HS-5 (cell line): ENCODE measurements at places on chromosomes 6 and 20.

DNA sequence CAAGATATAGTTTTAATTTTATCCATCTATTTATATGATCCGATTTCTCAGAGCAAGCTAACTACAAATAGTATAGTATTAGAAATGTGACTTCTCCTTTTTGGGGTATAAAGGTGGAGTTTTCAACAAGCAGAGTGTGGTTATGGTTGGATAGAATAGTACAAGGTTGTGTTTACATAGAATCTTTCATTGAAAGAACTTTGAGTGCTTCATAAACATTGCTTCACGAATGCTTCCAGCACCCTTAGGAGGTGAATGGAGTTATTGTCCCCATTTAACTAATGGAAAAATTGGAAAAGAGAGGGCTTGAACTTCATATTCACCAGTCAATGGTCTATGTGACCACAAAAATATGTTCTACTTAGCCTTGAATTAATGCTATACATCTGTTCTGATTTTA, 134.1 kb upstream of the CITED2 start:
- DNase-seq = no peak

- no peak for DNase-seq
Observed at GRCh38 chr20:1357921-1358671, 29.2 kb upstream of the SDCBP2 start.

- no peak for DNase-seq
Observed at GRCh38 chr20:37726971-37727956, 33.4 kb downstream of the CTNNBL1 start.

DNA sequence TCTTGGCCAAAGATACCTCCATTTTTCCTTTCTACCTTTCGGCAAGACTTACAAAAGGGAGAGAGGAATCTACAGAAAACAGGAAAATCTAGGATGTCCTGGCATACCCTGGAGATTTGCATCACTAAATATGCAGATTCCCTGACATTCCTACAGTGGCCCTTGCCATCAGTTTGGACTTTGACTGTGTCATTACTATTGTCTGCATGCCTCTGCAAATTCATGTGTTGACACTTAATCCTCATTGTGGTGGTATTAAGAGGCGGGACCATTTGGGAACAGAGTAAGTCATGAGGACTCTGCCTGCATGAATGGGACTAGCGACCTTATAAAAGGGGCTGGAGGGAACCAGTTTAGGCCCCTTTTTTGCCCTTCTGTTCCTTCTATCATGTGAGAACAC, 50.5 kb upstream of the DTNBP1 start:
- DNase-seq = no peak

GRCh38 chr6:99940582-99940981, 53.4 kb downstream of the MCHR2 start:
- no peak for DNase-seq

DNA sequence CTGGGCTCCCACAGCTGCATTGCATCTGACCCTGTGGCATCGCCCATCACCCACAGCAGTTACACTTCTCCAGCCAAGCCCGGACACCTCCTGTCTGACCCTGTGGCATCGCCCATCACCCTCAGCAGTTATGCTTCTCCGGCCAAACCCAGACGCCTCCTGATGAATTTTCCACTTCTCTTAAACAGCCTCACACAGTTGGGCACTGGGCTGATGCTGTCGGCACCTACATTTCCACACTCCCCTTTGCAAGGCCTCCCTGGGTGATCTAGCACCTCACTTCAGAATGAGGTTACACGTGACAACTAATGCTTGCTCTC, 175.2 kb upstream of the ARID1B start:
- no peak for DNase-seq

GRCh38 chr20:3167738-3168078, 5.6 kb downstream of the LZTS3 start:
- DNase-seq = no peak

- no peak for DNase-seq
Observed at GRCh38 chr6:38350942-38351341, 288.8 kb downstream of the BTBD9 start.

GRCh38 chr6:75267461-75267860, 17.1 kb downstream of the TMEM30A start:
- no peak for DNase-seq

DNA sequence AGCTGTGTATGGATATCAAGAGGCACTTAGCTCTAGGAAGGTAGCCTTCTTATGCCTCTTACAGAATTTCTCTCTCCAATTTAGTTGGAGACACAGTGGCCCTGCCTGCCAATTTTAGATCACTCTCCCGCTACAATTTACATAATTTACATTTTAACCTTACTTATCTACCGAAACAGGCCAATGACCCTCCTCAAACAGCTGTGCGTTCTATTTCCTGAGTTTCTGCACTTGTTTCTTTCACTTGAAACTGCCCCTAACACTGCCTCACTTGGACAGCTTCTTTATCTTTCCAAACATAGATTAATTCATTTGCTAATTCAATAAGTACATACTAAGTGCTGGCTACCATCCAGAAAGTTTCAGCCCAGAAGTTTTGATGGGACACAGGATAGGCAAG, 52.9 kb upstream of the HDDC2 start:
- DNase-seq = no peak

GRCh38 chr6:160036790-160037206, 67.9 kb downstream of the IGF2R start:
- DNase-seq = peak; percentile 84

DNA sequence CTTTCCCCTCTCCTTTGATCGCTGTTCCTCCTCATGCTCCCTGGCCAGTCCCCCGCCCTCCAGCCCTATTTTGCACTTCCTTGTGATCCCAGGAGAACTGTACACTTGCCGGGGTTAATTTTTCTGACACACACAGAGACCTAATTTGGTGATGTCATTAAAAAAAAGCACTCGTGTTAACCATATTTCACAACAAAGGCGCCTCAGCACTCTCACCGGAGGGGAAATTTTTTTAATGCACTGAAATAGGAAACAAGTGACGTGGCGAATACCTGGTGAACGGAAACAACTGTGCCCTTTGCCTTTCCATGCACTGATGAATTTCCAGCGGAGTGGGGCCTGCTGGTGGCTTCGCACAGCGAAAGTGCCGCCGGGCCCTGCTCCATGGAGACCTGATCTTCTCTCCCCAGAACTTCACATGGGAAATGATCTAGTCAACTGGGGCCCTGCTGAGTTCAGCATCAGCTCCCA, 53.9 kb upstream of the TAGAP start:
- DNase-seq = no peak

GRCh38 chr6:34630040-34630439, 66.5 kb downstream of the ILRUN start:
- peak; percentile 77 for DNase-seq

DNA sequence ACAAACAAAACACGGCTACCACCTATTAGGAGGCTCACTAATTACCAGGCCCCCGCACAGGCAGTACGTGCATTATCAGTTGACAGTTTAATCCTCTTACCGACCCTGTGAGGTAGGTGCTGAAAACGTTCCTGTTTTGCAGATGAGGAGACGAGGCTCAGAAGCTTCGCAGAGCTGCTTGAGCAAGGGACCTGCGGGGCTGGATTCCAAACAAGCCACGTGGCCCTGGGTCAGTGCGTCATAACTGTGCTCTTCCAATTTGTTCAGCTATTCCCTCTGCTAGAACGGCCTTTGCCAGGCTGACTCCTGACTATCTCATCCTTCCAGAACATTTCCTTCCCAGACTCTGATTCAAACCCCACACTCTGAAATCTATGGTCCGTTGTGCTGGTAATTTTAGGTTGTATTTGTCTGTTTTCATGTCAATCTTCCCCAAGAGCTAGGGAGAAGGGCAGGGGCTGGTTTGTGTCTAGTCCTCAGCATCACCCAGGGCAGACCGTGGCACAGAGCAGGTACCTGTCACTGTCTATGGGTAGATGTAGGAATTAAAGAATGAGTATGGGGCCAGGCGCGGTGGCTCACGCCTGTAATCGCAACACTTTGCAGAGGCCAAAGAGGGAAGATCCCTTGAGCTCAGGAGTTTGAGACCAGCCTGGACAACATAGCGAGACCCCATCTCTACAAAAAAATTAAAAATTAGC, 28.8 kb upstream of the TLDC2 start:
- no peak for DNase-seq

DNA sequence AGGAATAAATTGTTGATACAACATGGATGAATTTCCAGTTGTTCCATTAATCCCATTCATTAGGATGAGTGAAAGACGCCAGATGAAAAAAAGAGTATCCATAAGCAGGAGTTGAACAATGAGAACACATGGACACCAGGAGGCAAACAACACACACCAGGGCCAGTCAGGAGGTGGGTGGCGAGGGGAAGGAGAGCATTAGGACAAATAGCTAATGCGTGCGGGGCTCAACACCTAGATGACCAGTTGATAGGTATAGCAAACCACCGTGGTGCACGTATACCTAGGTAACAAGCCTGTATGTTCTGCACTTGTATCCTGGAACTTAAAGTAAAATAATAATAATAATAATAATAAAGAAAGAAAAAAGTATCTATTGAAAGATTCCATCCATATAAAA, 11.1 kb downstream of the PCED1A start:
- no peak for DNase-seq

DNA sequence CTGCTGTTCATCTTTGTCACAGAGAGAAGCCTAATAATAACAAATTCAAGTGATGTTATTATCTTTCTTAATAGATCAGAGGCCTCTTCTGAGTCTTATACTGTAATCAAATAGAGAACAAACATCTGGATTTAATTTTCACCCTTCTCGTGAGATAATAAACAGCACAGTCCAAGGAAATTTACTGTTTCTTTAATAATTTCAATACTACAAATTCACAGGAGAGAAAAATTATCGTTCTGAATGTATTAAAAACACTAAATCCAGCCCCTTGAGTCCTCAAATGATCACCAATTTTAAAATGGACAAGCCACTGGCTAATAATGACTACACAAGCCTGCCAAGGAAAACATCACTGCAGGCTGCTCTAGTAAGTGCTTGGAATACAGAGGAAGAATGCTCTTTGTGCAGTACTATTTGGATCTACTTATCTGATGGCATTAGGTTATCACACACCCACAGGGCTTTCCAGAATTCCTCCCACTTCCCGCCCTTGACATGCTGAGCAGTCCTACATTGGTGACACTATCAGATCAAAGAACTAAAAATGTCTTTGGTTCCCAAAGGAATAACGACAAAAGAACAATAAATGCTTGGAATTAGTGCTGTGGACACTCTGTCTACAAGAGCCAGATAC, 38.1 kb downstream of the SYNE1 start:
- DNase-seq = no peak

DNA sequence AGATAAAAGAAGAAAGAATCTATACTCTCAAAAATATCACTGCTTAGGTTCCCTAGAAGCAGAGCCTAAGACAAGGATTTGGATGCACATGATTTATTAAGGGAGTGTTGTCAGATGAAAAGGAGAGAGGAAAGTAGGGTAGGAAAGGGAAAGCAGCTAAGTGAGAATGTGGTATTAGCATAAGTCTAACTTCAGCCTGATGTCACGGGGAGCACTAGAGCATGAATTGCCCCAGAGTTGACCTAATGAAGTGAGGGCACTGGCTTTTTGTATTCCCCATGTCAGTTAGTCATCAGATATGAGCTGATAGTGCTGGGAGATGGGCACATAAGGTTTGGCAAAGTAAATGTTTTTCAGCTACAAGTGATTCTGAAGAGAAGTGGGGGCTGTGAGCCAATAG, 129.0 kb upstream of the THEMIS start:
- no peak for DNase-seq

DNA sequence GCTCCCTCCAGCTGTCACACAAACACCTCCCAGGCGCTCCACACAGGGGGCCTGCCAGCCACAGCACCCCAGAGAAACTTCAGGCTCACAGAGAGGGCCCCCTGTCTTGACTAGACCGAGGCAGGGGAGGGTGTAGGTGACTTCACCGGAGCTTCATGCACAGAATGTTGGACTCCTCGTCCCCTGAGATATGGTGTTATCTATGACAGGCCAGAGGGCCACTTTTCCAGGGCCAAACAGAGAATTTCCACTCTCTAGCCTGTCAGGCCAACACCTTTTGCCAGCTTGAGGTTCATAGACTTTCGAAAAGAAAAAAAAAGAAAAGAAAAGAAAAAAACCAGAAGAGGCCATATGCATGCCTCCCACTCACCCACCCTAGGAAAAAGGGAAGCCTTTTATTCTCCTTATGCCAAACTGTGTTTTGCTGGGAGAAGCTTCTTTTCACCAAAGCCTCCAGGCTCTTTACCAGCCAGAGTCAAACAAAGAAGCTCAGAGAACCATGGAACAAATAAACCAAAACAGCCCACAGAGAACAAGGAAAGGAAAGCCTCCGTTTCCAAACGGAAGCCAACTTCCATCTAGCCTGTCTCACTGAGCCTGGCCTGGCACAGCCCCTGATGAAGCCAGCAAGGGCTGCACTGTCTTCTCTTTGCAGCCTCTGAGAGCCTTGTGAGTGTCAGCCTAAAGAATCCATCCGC, 313.2 kb upstream of the JARID2 start:
- no peak for DNase-seq

- no peak for DNase-seq
Observed at GRCh38 chr6:5231289-5231688, 29.5 kb downstream of the LYRM4 start.

DNA sequence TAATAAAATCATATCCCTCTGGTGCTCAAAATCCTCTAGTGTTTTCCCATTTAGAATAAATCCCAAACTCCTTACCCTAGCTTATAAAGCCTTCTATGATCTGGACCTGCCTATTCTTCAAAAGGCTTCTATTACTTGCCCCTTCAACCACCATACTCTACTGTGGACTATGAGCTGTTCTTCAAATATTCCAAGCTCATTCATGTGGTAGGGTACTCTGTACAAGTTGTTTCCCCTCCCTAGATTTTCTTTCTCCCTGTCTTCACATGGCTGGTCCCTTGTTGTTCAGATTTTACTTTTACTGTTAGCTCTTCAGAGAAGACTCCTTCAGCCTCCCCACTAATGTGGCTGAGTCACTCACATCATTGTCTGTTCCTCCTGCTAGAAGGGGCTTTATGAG, 193.2 kb downstream of the OGFRL1 start:
- DNase-seq = no peak

- DNase-seq = no peak
Observed at GRCh38 chr6:161346717-161347116, 72.9 kb upstream of the AGPAT4 start.

GRCh38 chr6:42661540-42662153, 60.8 kb downstream of the PRPH2 start:
- peak; percentile 34 for DNase-seq

DNA sequence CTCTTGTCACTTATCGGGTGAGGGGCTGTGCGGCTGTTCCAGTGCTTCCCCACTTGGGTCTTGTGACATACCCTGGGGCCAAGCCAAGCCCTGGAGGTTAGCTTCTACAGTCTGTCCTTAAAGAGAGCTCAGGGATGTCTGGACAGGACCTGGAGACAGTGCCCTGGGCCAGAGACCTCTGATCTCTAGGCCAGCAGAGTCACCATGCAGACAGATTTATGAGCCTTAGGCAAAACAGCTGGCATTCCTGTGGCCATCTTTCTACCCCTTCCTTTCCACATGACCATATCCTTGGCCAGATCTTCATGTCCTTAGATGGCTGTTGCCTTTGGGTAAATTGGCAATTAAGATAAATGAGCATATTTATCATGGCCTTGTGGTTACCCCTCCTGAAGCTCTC, 678.6 kb downstream of the MAFB start:
- DNase-seq = peak; percentile 23

- peak; percentile 11 for DNase-seq
Observed at GRCh38 chr6:119119989-119120388, 41.5 kb upstream of the FAM184A start.

GRCh38 chr6:49606721-49607390, 29.8 kb downstream of the RHAG start:
- peak; percentile 56 for DNase-seq

GRCh38 chr20:35734374-35734773, 7.7 kb downstream of the RBM39 start:
- DNase-seq = no peak

GRCh38 chr6:75396005-75396800, 97.4 kb downstream of the FILIP1 start:
- DNase-seq = no peak
